ENCODE measurements at places on chromosomes 13 and 19.

DNA sequence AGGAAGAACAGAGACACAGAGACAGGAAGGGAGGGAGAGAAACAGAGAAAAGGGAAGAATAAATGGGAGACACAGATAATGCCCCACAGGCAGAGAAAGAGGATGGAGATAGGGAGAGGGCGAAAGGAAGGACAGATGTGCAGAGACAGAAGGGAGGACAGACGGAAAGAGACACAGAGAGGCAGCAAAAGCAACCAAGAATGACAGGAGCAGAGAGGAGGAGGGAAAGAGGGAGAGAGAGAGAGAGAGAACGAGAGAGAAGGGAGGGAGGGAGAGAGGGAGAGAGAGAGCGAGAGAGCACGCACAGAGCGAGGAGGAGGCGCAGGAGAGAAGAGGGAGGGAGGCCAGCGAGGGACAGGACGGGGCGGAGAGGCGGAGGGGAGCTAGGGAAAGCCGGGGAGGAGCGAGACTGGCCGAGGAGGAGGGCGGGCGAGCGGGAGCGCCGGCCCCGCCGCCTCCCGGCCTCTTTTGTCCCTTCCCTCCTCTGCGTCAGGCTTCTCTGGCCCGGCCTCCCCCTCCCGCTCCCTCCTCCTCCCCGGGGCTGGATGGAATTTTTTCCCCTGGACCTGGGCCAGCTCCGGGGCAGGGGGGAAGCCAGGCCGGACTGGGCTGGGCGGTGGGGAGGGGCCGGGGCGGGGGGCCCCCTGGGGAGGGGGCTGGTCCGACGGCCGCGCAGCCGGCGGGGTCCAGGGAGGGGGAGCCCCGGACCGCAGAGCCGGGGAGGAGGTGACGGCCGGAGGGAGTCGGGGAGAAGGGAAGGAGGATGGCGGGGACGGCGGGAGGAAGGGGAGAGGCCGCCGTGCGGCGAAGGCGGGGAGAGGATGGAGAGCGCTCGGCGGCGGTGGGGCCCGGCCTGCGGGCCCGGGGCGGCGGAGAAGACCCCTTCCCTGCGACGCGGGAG lies 4.2 kb upstream of the SPACA6 start:
- H3K4me3 ChIP-seq: peak overlapping the region; percentile 65
- DNase-seq: peak; percentile 44
- no peaks in the 10 kb centered on the region for H3K27me3 ChIP-seq
- H3K4me1 ChIP-seq: peaks cover 11% of the 10 kb centered on the region

DNA sequence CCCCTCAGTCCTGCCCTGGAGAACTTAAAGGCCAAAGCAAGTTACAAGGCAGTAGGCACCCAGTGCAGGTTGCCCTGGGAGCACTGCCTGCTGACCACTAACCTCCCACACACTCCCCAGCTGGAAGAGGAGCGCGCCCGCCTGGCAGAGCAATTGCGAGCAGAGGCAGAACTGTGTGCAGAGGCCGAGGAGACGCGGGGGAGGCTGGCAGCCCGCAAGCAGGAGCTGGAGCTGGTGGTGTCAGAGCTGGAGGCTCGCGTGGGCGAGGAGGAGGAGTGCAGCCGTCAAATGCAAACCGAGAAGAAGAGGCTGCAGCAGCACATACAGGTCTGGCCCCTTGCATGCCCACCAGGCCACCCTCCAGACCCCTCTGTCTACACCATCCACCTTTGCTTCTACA lies 61.1 kb downstream of the KCNC3 start:
- H3K27me3 ChIP-seq: peaks cover 16% of the 10 kb centered on the region
- H3K27ac ChIP-seq: no peak overlapping the region
- H3K4me1 ChIP-seq: no peaks in the 10 kb centered on the region
- DNase-seq: no peak
- H3K36me3 ChIP-seq: no peaks in the 10 kb centered on the region

DNA sequence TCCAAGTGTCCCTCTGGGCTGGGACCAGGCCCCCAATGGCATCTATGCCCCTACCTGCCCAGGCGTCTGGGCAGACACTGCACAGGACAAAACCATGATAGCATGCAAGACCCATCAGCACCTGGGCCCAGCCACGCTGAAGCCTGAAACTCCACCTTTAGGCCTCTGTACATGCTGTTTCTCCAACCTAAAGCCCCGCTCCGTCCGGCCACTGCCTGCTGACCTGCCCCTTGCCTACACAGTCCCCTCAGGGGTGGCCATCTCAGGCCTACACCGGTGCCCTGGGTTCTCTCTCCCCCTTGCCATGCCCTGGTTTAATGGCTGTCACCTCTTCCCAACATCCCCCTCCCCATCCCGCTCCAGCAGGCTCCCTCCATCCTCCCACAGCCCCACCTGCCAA lies 15.3 kb downstream of the GJA3 start:
- peaks cover 50% of the 10 kb centered on the region for H3K27me3 ChIP-seq
- peaks cover 3% of the 10 kb centered on the region for H3K4me1 ChIP-seq
- no peaks in the 10 kb centered on the region for H3K36me3 ChIP-seq

DNA sequence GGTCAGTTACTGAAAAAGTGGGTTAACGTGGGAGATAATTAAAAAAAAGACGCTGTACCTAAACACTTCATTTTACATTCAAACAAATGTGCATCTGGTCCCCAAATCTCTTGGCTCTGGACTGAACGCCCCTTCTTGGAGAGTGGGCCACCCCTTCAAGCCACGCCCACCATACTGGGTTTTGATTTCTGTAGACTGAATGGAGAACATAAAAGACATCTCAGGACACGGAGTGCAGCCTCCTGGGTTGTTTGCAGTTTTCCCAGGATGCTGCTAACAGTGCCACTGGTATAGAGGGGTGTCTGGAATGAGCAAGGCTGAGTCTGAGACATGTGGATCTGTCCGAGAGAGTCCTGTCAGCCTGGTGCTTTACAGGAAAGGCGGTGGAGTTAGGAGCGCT lies 10.6 kb downstream of the TFDP1 start:
- no peak overlapping the region for H3K27ac ChIP-seq
- peaks cover 49% of the 10 kb centered on the region for H3K36me3 ChIP-seq
- peaks cover 2% of the 10 kb centered on the region for H3K4me1 ChIP-seq
- H3K27me3 ChIP-seq: no peaks in the 10 kb centered on the region
- no peak for DNase-seq

DNA sequence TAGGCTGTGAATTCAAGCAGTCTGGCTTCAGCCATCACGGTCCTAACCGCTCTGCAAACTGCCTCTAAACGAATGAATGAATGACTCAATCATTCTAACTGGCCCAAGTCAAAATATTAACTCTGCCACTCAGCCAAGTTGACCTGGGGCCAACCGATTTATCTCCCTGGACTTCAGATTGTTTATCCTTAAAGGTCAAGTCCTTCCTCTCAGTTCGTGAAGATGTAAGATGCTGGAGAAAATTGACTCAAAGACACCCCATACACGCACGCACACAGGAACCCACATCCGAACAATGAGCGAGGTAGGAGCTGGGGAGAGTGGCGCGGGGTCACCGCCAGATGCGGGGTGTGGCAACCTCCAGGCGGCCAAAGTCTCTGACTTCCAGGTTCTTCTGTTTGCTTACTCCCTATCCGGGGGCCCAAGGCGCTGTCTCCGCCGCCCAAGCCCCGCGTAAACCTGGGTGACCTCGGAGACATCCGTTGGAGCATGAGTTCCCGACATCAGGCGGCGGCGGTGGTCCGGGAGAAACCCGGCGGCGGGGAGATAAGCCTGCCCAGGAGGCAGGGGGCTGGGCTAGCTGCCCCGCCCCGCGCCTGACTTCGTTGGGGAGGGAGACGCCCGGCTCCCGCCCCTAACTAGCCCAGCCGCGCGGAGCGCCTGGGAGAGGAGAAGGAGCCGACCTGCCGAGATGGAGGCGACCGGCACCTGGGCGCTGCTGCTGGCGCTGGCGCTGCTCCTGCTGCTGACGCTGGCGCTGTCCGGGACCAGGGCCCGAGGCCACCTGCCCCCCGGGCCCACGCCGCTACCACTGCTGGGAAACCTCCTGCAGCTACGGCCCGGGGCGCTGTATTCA lies at the start of gene CYP2S1:
Gene CYP2S1 (plus strand): TSS at position 646 of the 856 bp plus-strand sequence. CDS start 46 bp downstream, at position 692.
- H3K36me3 ChIP-seq: no peaks in the 10 kb centered on the region
- no peak within 1 kb of the TSS for H3K27ac ChIP-seq
- peak within 1 kb of the TSS; percentile 58 for H3K4me3 ChIP-seq
- DNase-seq: peak; percentile 41

- no peak overlapping the region for H3K27ac ChIP-seq
- DNase-seq: no peak
- H3K4me3 ChIP-seq: no peak overlapping the region
These were observed 24.9 kb downstream of the CCDC8 start for GRCh38 chr19:46388311-46389095.

GRCh38 chr13:81139987-81140386 lies 799.1 kb upstream of the SPRY2 start:
- no peaks in the 10 kb centered on the region for H3K4me1 ChIP-seq
- H3K27me3 ChIP-seq: no peaks in the 10 kb centered on the region
- no peaks in the 10 kb centered on the region for H3K36me3 ChIP-seq
- DNase-seq: no peak
- H3K4me3 ChIP-seq: no peak overlapping the region
- no peak overlapping the region for H3K27ac ChIP-seq

- DNase-seq: no peak
- peaks cover 4% of the 10 kb centered on the region for H3K27me3 ChIP-seq
- no peak overlapping the region for H3K4me3 ChIP-seq
- no peaks in the 10 kb centered on the region for H3K4me1 ChIP-seq
These were observed 345.3 kb downstream of the TEX29 start for GRCh38 chr13:111665691-111666095.

- peaks cover 7% of the 10 kb centered on the region for H3K27me3 ChIP-seq
- H3K4me3 ChIP-seq: no peak overlapping the region
- no peak overlapping the region for H3K27ac ChIP-seq
- H3K36me3 ChIP-seq: no peaks in the 10 kb centered on the region
These were observed 220.7 kb upstream of the MIR17HG start for GRCh38 chr13:91126806-91127205.

GRCh38 chr13:21516805-21517204 lies 57.7 kb upstream of the ZDHHC20 start:
- H3K36me3 ChIP-seq: peaks cover 9% of the 10 kb centered on the region
- no peaks in the 10 kb centered on the region for H3K27me3 ChIP-seq
- DNase-seq: no peak
- H3K4me3 ChIP-seq: no peak overlapping the region
- H3K27ac ChIP-seq: no peak overlapping the region

DNA sequence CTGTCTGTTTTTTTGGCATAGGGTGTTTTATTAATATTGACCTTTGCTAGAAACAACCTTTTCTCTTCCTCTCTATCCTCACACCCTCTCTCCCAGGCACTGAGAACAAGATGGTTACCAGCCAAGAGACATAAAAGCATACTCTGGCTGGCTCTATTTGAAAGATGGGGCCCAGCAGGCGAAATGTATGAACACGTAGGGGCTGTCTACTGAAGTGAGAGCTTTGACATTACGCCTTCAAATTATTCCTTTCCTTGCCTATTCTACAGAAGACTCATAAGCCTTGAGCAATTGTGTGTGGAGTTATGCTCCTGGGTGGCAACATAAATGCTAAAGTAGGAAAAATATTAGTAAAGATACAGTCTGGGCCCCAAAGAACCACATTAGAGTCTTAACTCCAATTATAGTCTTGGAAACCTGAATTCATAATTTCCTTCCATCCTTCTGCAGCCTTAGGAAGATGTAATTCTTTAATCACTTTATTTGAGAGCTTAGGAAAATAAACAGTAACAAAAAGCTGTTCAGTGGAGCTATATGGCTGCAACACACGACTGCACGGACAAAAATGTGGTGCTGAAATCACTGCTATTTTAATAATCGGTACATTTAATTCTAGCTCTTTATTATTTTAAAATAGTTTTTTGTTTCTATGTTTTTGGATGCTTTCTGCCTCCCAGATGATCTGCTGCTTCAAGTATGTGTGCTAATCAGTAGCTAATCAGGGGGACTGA lies 122.3 kb upstream of the RNF113B start:
- no peaks in the 10 kb centered on the region for H3K4me1 ChIP-seq
- H3K27me3 ChIP-seq: peaks cover 4% of the 10 kb centered on the region
- no peak overlapping the region for H3K4me3 ChIP-seq
- DNase-seq: no peak

DNA sequence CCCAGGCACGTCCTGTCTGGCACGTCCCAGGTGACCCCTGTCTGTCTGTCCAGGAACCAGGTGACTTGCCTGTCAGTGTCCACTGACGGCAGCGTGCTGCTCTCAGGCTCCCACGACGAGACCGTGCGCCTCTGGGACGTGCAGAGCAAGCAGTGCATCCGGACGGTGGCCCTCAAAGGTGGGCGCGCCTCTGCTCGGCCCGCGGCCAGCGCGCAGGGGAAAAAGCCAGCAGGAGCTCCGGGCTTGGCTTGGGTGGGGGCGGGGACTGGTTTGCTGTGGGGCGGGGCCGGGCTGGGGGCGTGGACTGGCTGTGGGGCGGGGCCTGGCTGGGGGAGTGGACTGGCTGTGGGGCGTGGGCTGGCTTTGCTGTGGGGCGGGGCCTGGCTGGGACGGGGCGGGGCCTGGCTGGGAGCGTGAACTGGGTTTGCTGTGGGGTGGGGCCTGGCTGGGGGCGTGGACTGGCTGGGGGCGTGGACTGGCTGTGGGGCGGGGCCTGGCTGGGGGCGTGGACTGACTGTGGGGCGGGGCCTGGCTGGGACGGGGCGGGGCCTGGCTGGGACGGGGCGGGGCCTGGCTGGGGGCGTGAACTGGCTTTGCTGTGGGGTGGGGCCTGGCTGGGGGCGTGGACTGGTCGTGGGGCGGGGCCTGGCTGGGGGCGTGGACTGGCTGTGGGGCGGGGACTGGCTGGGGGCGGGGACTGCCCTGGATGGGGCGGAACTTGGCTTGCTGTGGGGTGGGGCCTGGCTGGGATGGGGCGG lies 7.2 kb downstream of the WDR18 start:
- H3K27me3 ChIP-seq: no peaks in the 10 kb centered on the region
- peak; percentile 79 for DNase-seq
- no peak overlapping the region for H3K27ac ChIP-seq
- H3K4me3 ChIP-seq: no peak overlapping the region
- peaks cover 5% of the 10 kb centered on the region for H3K4me1 ChIP-seq

- H3K4me1 ChIP-seq: peaks cover 3% of the 10 kb centered on the region
- no peak for DNase-seq
- H3K27me3 ChIP-seq: peaks cover 21% of the 10 kb centered on the region
These were observed 3.4 kb downstream of the ITGBL1 start for GRCh38 chr13:101455863-101456262.

- H3K36me3 ChIP-seq: no peaks in the 10 kb centered on the region
- H3K4me1 ChIP-seq: no peaks in the 10 kb centered on the region
- no peak overlapping the region for H3K4me3 ChIP-seq
- H3K27ac ChIP-seq: no peak overlapping the region
- no peak for DNase-seq
- peaks cover 11% of the 10 kb centered on the region for H3K27me3 ChIP-seq
These were observed 101.5 kb upstream of the TSHZ3 start for GRCh38 chr19:31450696-31451095.

GRCh38 chr19:38734426-38735256 lies 9.6 kb downstream of the CAPN12 start:
- peak overlapping the region; percentile 75 for H3K27ac ChIP-seq
- peak overlapping the region; percentile 67 for H3K4me3 ChIP-seq
- peaks cover 35% of the 10 kb centered on the region for H3K4me1 ChIP-seq
- peaks cover 8% of the 10 kb centered on the region for H3K36me3 ChIP-seq
- no peaks in the 10 kb centered on the region for H3K27me3 ChIP-seq

DNA sequence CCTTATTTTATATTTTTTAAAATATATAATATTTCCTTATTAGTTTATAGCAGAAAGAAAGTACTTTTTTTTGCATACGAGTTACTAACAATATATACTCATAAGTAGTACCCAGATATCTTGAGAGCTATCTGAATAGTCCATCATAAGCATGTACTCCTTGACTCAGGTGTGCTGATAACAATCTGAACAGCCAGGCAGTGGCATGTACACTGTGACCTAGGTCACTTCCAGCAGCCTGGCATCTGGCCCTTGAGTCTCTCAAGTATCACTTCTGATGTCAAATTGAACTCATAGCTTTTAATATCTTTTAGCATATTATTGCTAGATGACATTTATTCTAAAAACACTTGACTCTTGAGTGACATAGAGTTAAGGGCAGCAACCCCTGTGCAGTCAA lies 1576.7 kb downstream of the SLITRK1 start:
- H3K4me1 ChIP-seq: no peaks in the 10 kb centered on the region
- H3K27me3 ChIP-seq: no peaks in the 10 kb centered on the region
- DNase-seq: no peak
- no peak overlapping the region for H3K4me3 ChIP-seq

All from activated CD4-positive, alpha-beta memory T cell treated with anti-CD3 and anti-CD28 coated beads for 36 hours (primary cell).